Activated CD4-positive, alpha-beta T cell treated with anti-CD3 and anti-CD28 coated beads, Interleukin-2, Interleukin-6, amounts not matched to agents 100 ng/mL and 50 ng/mL, durations not matched to agents 16 hours and 8 hours (primary cell): ENCODE measurements at places on chromosomes 5 and 9.

- DNase-seq: peak; percentile 69
Measured at GRCh38 chr5:40307920-40308319, 371.8 kb upstream of the PTGER4 start.

- DNase-seq: no peak
Measured at GRCh38 chr5:140356853-140357725, 2.9 kb upstream of the SLC4A9 start.

DNA sequence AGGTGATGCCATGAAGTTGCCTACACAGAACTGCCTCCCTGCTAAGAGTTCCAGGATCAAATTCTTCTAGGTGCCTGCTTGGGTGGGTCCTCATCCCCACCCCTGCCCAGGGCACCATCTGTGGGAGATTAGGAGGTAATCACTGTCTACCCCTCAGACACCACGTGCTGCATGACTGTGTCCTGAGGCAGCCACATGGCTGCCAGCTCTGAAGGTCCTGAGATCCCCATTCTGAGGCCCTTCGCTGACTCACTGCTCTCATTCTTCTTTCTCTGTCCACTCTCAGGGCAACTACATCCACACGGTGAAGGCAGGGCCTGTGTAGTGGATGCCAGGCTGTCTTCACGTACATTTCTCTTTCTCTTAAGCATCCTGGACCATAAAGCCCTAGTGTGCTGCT, 222.9 kb upstream of the ANKRD55 start:
- no peak for DNase-seq

- no peak for DNase-seq
Measured at GRCh38 chr5:44821164-44821563, 12.4 kb downstream of the MRPS30 start.

- peak; percentile 6 for DNase-seq
Measured at GRCh38 chr9:101736717-101737116, 1.7 kb downstream of the GRIN3A start.

- no peak for DNase-seq
Measured at GRCh38 chr5:73599380-73599779, 26.6 kb upstream of the ARHGEF28 start.

GRCh38 chr9:132711846-132712245, 41.6 kb downstream of the GTF3C4 start:
- DNase-seq: no peak
